ENCODE measurements at places on chromosomes 11 and 22.
A peak's percentile ranks its signal among the peaks of the same experiment; 100 is the strongest.

DNA sequence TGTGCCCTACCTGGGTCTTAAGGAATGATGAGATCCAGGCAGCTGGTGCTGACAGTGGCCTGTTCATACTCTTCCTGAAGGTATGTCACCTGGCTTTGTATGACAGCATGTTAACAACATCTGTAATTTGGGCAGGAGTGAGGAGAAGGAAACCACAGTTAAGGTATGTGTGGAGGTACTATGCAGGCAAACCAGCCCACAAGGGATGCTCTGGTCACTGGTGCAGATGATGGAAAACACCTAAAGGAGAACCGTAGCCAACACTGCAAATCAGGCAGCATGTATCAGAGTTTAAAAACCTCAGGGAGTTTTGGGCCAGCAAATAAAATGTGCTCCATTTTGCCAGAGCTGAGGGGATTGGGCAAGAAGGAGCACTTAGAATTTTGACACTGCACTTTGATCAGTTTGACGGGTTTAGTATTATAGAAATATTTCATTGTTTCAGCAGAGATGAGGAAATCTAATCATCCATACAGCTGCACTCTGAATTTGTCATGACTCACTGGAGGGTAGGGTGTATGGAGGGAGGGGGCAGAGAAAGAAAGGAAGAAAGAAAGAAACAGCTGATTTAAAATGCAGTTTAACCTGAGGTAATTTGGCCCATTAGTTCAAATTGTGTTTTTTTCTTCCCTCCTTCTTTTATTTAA, 260.9 kb downstream of the KIRREL3 start:
- no peak for DNase-seq

DNA sequence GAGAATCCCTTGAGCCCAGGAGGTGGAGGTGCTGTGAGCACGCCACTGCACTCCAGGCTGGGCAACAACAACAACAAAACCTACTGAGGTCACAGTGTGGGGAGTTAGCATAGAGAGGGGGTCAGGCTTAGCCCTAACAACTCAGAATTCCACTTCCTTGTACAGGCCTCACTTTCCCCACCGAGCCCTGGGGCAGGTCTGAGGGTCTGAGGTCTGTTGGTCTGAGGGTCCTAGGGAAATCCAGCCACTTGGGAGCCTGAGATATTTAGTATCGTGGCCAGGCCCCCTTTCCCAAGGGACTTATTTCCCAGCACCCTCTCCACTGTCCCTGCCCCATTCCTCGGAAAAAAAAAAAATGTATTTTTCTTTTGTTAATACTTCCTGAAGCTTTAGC, 34.8 kb upstream of the HORMAD2 start:
- no peak for DNase-seq

DNA sequence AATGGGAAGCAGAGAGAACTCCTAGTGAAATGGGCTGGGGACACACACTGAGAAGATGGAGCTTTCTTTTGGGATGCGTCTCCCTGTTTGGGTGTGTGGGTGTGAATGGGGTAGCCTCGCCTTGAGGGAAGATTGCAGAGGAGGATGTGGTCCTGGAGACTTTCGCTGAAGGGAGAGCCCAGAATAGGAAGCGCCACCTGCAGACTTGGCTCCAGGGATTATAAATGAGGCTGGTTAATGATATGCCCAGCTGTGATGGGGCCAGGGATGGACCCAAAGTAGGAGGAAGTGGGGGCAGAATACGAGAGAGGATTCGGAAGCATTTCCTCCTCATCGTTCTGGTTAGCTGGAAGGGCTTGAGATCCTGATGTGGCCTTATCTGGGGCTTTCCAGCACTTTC, 13.7 kb downstream of the RELT start:
- DNase-seq = no peak

DNA sequence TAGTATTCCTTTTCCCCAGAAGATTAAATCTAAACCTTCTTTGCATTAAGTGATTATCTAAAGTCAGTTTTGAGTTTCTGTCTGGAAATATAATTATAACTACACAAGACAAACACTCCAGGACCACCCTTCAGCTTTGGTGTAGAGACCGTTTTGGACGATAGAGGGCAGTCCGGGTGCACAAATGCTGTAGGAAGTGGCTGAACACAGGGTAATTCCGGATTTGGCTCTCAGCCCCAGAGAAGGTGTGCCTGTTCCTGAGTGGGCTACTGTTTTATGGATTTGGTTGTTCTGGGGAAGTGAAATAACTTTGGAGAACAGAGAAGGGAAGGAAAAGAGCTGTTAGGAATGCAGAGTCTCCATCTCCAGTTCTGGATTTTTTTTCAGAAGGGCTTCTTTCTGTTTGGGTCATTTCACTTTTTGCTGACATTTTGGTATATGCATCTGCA, 14.8 kb downstream of the EXT2 start:
- peak; percentile 72 for DNase-seq

DNA sequence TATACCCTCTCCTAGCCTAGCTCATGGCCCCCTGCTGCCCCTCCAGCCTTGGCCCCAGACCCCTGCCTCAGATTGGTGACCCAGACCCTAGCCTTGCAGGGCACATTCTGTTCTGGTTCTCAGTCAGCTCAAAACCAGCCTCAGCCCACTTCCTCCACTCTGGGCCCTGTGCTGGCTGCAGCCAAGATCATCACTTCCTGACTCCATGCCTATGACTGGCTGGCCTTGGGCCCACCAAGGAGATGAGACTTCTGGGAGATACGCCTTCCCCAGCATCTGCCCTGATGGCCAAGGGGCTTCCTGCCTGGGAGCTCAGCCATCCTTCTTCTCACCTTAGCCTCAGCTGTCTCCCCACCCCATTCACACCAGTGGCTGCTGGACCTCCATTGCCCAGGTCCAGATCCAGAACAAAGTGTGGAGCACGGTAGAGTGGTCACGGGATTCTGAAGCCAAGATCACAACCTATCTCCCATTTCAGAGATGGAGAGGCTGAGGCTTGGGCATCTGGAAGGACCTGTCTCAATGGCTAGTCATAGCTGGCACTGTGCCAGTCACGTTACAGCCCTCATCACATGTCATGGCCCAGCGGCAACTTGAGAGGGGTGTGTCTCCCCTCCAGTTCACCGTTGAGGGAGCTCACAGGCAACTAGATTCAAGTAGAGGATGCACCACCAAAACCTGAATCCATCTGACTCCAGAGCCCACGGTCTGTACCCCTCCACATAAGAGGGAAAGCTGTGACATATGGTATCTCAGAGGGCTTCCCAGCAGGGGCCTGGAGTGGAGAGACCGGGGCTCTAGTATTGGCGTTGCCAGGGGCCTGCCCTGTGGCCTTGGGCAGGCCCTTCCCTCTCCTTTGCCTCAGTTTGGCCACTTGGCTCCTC, 43.0 kb upstream of the KLHL35 start:
- peak; percentile 46 for DNase-seq

DNA sequence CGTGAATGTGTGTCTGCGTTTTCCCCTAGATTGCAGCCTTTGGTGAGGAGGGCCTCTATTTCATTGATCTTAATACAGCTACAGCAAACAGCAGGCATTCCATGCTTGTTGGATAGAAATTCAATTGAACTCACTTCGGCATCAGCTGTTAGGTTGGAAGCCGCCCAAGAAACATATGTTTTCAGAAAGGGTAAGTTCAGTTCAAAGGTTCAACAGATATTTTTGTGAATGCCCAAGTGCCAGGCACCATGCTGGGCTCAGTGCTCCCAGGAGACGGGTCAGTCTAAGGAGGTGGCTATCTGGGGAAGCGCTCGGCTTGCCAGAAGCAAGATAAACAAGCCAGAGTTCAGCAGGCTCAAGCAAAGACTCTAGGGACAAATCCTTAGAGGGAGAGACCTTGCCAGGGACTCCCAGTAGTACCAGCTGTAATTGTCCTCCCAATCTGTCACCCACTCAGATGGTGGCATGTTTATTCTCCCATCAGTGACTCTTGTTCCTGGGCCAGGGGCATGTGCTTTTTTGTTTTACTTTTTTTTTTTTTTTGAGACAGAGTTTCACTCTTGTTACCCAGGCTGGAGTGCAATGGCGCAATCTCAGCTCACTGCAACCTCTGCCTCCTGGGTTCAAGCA, 64.5 kb upstream of the LARGE1 start:
- no peak for DNase-seq

- DNase-seq = no peak
Measured at GRCh38 chr11:92702037-92702804, 267.2 kb upstream of the MTNR1B start.

DNA sequence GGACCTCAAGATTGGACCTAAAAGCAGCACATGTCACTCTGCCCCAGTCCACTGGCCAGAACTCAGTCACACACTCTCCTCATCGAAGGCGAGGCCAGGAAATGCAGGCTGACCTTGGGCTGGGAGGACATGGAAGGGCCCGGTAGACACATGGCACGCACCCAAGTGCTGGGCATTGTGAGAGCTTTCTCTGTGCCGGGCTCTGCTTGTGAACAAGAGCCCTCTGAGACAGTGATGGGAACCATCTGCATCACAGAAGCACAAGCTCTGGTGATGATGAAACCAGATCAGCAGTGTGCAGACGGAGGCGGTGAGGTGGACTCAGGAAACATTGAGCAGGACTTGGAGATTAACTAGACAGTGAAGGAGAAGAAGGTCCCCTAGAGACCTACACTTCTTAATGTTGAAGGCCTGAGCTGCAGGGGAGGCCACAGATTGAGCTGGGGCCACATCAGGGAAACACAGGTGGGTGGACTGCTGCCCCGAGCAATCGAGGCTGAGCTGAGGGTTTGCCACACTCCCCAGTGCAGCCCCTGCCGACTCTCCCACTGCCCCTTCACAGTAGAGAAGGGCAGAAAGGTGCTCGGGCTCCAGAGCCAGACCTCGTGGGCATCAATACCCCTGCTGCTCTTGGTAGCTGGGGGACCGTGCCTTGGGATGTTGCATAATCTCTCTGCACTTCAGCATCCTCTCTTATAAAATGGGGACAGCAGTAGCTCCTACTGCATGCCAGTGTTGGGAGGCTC, 1460.5 kb downstream of the TBC1D22A start:
- DNase-seq = no peak

GRCh38 chr11:105046898-105047579, 1.9 kb upstream of the CARD16 start:
- DNase-seq = no peak

- DNase-seq = no peak
Measured at GRCh38 chr11:64229090-64229743, 1.1 kb upstream of the DNAJC4 start.

- DNase-seq = no peak
Measured at GRCh38 chr11:35337136-35337913, 82.0 kb downstream of the SLC1A2 start.

Measured in common myeloid progenitor, CD34-positive (primary cell).